HCEC 1CT (cell line): ENCODE measurements at places on chromosomes 6 and 20.

DNA sequence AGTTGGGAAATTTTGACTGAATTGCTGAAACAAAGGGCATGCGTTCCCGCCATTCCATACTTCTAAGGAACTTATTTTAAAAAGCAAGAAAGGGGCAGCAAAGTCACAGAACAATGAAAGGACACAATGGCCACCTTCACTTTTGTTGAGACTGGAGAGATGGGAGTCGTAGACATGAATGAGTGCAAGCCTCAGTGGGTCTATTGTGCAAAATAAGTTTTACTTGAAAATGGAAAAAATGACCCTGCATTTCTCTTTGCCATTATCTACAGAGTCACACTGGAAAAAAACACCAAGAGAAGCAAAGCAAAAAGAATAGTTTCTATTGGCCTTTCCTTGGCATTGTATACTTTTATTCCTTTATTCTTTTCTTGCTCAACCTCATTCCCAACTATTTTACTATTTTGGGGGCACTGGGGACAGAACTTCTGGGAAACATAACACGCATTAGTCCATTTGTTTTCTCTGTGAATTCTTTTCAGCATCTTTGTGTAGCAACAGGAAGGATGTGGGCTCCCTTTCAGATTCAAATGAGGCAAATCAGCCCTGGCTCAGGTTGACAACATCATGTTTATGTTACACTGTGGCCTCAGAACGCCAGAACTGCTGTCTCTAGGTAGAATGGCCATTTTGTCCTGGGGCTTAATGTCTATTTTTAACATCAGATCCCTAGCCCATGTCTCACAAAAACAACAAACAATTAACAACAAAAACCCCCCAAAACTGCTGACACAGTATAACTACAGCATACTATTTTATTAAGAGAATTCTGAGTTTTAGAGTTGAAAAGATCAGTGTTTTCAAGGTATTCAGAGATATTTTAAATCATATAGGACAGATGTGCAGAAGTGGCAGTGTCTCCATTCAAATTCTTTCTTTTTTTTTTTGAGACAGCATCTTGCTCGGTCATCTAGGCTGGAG, 122.2 kb downstream of the FYN start:
- no peak for DNase-seq

- DNase-seq, result no peak
Observed at GRCh38 chr6:129911732-129912131, 50.6 kb upstream of the TMEM244 start.

- no peak for DNase-seq
Observed at GRCh38 chr6:125554456-125554855, 195.0 kb upstream of the HEY2 start.

DNA sequence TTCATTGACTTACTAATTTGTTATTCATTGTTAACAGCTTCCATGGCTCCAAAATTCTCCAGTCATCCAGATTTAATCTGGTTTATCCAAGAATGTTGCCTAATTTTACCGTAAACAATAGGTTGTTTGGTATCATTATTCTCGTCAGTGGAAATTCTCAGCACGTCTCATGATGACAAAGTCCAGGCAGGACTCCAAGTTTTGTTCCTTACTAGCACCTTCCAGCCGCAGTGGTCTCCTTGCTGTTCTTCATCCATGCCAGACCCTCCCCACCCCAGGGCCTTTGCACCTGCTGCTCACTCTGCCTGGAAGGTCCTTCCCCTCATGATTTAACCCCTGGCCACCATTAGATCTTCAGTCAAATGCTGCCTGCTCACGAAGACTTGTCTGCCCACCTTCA, 48.1 kb upstream of the NAA20 start:
- DNase-seq, result no peak

DNA sequence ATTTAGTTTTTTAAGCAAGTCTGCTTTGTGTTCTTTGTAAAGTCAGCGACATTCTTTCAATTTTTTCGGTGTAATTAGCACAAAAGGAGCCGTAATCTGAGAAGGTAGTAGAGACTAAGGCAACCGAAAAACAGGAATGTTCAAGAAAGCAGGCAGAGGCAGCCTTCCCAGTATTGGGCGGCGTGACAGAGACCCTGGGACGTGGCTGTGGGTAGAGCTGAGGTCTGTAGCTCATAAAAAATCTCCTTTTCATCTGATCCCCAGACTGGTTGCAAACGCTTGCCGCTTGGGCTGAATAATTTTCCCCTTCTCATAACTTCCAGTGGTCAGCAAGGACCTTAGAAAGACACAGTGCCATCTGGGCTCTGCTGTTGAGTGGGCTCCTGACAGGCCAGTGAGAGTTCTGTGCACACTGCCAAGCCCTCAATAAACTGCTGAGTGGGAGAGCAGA, 30.8 kb downstream of the GNAS start:
- no peak for DNase-seq

- no peak for DNase-seq
Observed at GRCh38 chr6:4844108-4844507, 67.9 kb downstream of the CDYL start.

- DNase-seq, result no peak
Observed at GRCh38 chr6:150717419-150717818, 117.7 kb downstream of the PLEKHG1 start.

DNA sequence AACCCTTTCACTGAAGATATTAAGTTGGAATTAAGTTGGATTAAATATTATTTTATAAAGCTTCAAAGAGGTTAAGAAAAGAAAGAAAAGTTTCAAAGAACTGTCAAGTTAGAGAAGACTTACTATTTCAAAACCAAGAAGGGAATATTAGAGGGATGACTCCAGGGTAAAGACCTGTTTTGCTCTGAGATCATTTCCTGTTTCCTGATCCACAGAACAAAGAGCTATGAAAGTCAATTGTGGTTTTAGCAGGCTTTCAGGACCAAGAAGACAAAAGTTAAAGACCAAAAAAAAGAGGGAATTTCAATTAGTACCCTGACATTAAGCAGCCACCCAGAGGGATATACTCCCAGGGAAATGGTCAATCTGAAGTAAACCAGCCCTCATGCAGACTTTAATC, 19.4 kb downstream of the ESF1 start:
- DNase-seq, result no peak

GRCh38 chr6:152594701-152595100, 42.5 kb downstream of the SYNE1 start:
- DNase-seq, result no peak

DNA sequence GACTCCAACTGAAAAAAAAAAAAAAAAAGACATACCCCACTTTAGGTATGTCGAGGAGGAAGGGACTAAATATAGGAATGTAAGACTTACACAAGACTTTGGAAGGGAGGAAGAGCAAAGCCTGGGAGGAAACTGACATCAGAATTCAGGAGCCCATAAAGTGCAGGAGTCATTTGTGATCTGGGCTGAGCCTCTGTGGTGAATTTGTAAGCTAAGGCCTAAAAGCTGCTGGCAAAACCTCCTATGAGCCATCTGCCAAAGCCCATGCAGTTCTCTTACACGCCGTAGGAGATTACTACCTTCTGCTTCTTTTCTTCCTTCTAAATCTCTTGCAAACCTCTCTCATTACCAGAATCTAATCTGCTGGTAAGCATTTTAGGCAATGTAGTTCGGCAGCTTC, 52.0 kb upstream of the THEMIS start:
- no peak for DNase-seq

GRCh38 chr20:37299718-37300528, 10.5 kb downstream of the MANBAL start:
- no peak for DNase-seq

DNA sequence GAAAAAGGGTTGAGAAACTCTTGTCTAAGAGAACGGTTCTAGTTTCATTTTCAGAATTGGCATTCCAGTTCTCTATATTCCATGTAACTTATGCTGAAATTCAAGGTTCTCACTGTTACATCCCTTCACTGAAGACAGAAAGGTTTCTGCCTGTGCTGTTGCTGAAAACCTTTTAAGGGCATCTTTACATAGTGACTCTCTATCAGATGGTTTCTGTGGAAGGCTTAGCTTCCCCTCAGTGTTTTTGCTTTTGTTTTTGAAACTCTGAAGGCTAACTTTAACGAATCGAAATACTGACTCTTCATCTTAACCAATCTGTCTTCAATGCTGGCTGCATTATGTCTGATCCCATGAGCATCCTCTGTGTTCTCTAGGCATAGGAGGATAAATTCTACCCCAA, 1286.2 kb upstream of the EYS start:
- DNase-seq, result no peak

GRCh38 chr6:3228771-3229565, 1.5 kb upstream of the TUBB2B start:
- no peak for DNase-seq

DNA sequence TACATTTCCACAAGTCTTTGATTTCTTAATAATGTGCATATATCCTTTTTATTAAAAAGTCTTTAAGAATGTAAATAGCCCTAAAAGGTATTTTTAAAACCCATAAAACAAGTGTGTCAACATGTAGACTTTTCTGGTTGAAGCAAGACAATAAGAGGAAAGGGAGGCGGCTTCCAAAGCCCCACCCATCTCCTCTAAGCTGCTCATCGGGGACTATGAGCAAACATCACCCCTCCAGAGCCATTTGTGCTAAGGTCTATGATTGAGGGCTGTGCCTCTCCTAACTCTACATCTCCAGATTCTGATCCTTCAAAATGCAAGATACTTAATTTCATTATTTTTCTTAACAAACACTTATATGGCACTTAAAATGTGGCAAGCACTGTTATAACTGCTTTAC, 2.5 kb upstream of the NAA20 start:
- DNase-seq, result no peak

GRCh38 chr6:166460473-166461437, 78.0 kb upstream of the MPC1 start:
- no peak for DNase-seq

DNA sequence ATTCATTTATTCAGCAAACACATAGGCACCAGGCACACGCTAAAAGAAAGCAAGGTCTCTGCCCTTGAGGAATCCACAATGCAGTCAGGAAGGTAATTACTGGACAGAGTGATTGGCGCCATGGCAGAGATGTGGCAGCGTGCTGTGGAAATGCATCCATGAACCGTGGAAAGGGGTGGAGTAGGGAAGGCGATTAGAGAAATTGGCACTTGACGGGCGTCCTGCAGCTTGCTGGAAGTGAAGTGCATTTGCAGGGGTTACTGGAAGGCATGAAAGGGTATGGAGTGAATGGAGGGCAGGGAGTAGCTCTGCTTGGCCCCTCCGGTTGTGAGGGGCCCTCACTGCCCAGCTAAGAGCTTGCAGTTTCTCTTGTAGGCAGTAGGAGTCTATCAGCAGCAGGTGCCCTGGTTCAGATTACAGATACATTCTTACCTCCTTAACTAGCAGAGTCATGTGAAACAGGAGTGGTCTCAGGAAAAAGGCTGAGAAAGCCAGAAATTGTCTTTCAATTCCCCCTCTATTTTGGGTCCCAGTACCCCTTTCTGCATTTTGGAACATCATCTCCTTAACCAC, 122.5 kb upstream of the TIAM2 start:
- DNase-seq, result no peak
